ENCODE measurements at places on chromosomes 6 and 20.

GRCh38 chr20:50038574-50038991, 55.8 kb downstream of the SNAI1 start:
- DNase-seq, result no peak

DNA sequence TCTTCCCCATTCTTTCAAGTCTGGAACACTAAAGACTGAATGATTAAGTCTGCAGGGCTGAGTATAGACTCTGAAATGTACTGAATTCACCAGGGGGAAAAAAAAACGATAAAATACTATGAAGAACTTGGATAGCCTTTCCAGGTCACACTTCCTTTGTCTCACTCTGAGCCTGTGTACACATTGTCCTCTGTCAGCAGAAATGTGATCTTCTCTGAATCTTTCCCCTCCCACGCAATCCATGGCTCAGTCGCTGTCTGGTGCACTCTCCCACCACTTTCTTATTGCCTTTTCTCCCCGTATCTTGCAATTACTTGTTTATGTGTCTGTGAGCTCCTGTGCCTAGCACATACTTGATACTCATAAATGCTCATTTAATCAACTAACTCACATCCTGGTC, 212.6 kb upstream of the RSPO3 start:
- no peak for DNase-seq

GRCh38 chr6:134882426-134883038, 67.4 kb downstream of the ALDH8A1 start:
- DNase-seq, result peak; percentile 63

DNA sequence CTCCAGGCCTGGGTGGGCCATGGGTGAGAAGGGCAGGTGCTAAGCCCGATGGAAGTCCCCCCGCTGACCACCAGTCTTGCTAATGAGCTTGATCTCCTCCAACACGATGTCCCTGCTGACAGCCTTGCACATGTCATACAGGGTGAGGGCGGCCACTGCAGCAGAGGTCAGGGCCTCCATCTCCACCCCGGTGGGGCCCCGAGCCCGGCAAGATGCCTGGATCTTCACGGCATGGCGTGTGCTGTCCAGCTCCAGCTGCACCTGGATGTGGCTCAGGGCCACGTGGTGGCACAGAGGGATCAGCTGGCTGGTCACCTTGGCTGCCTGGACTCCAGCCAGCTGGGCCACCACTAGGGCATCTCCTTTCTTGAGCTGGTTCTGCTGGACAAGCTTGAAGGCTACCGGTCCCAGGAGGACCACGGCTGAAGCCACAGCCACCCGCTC, 27.9 kb downstream of the MOCS1 start:
- DNase-seq, result no peak

- DNase-seq, result peak; percentile 43
Measured at GRCh38 chr20:49951151-49951550, 15.0 kb downstream of the RNF114 start.

Measured in stromal cell of bone marrow (primary cell).